ENCODE measurements at places on chromosomes 6 and 20.

DNA sequence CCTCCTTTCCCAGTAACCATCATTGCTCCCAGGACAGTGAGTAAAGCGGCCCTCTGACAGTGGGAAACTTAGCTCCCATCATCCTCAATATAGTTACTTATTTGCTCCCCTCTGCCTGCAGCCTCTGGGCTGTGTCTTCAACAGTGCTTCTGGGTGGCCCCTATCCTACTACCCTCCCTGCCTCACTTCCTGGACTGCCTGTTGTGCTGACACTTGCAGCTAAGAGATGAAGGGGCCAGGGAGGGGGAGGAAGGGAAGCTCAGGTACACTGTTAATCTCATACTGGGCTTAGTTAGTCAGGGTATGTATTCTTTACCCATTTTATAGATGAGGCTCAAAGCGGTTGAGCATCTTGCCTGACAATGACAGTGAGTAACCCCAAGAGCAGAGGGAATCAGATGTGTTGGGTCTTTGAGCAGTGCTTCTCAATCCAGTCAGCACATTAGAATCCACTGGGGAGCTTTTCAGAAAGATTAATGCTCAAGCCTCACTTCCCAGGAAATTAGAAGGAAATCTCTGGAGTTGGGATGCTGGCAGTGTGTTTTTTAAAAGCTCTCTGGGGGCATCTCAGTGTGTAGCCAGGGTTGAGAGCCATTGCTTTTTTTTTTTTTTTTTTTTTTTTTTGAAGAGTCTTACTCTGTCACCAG is 27.1 kb upstream of the KCNK5 start:
- no peak for DNase-seq

- no peak for DNase-seq
Observed at GRCh38 chr6:75480425-75480824, 13.2 kb downstream of the FILIP1 start.

- DNase-seq, result no peak
Observed at GRCh38 chr6:54260025-54260424, 48.2 kb upstream of the TINAG start.

DNA sequence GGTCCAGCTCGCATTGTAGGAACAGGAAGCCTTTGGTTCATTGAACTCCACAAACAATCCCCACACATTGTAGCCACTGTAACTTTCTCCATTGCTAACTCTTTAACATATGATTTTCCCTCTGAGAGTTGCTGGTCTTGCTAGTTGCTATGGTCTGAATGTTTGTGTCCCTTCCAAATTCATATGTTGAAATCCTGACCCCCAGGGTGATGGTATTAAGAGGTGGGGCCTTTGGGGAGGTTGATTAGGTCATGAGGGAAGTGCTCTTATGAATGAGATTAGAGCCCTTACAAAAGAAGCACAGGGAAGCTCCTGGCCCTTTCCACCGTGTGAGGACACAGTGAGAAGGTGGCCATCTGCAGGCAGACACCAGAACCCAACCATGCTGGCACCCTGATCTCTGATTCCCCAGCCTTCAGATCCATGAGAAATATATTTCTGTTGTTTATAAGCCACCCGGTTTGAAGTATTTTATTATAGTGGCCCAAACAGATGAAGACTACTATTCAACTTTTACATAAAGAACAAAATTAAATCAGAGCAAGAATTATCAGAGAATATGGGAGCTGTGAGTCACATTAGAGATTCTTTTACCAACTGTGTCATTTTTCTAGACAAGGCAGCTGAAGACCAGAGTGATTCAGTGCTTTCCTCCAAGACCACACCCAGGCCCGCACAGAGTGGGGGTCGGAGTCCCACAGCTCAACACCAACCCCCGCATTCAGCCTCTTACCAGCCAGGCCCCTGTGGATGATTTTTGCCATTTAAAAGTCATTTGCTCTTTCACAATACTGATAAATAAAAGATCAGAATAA is 143.0 kb downstream of the SAMD5 start:
- no peak for DNase-seq

DNA sequence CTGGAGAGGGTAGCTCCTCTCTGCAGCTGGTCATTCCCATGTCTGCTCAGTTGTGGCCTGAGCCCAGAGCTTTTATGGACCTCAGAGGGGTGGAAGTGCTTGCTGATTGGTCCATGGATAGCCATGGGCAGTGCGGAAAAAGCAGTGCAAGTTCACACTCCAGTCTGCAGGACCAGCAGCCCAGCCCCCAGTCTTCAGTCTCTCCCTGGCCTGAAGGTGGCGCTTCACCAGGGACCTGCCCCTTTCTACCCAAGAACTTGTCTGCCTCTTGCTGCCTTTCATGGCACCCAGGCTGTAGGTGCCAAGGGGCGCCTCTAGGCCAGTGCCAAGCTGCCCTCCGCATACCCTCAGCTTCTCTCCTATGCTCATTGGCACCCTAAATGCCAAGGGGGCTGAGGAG is 91.0 kb downstream of the TBXT start:
- no peak for DNase-seq

- no peak for DNase-seq
Observed at GRCh38 chr6:77292564-77293546, 170.4 kb downstream of the HTR1B start.

- no peak for DNase-seq
Observed at GRCh38 chr6:111556004-111556403, 49.7 kb downstream of the TRAF3IP2 start.

GRCh38 chr20:3174442-3175261 is 1.3 kb upstream of the LZTS3 start:
- no peak for DNase-seq

DNA sequence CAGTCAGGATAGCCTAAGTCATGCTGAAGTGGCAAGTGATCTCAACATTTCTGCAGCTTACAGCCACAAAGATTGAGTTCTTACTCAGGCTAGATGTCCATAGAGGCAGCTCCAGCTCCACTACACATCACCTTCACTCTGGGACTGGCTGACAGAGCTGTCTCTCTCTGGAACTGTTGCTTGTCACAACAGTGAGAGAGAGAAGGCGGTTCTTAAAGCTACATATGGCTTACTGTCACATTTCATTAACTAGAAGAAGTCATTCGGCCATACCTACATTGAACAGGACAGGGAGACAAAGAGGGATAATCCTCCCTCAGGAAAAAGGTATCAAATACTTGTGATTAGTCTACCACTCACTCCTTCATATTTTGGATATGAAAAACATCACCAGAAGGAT is 914.9 kb upstream of the FLRT3 start:
- no peak for DNase-seq

DNA sequence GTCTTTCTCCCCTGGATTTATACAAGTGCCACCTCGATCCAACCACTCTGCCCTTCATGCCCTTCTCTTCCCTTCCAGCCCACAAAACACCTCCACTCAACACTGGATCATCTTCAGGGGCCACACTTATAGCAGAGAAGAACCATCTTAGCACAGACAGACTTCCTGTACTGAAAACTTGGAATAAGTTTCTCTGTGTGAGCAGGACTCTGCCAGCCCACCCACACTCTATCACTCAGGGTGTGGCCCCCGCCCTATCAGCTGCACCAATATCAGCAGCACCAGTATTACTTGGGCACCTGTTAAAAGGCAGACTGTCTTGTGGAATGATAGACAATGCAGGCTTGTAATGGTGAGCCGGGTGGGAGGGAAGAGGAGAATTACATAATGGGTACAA is 86.7 kb downstream of the SCML4 start:
- DNase-seq, result no peak

GRCh38 chr6:28868873-28869272 is 54.9 kb downstream of the TRIM27 start:
- no peak for DNase-seq

DNA sequence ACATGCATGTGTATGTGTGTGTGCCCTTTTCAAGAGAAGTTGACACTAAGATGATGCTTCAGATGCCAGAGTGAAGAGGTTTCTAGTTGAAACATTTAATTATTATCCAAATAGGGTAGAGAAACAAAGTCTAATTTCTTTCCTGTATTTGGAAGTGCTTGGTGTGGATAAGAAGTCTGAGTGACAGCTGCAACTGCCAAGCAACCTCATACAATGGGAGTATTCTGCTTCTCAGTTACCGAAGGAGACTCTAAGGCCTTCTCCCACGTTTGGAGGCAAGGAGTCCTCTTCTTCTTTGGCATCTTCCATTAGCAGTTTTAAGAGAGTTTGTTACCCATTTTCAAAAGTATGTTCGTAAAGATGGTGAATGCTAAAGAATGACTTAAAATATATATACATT is 82.4 kb downstream of the HDGFL1 start:
- no peak for DNase-seq

- DNase-seq, result no peak
Observed at GRCh38 chr20:47143657-47144056, 212.8 kb downstream of the ZMYND8 start.

DNA sequence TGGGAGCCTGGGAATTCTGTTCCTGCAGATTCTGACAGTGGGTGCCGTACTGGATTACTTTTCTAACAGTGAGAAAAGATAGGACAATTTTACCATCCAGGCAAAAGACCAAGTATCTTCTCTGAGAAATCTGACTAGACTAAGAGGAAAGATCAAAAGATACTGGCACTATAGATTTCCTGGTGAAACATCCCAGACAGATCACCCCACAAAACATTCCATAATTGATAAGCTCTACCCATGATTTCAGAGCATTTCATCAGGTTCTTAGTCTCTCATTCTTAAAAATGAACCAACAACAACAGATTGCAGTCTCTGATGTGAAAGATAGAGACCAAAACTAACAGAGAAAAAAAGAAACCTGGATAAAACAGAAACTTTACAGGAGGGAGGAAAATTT is 13.6 kb upstream of the UBR2 start:
- DNase-seq, result no peak

GRCh38 chr20:56217829-56218228 is 30.7 kb upstream of the MC3R start:
- DNase-seq, result no peak

DNA sequence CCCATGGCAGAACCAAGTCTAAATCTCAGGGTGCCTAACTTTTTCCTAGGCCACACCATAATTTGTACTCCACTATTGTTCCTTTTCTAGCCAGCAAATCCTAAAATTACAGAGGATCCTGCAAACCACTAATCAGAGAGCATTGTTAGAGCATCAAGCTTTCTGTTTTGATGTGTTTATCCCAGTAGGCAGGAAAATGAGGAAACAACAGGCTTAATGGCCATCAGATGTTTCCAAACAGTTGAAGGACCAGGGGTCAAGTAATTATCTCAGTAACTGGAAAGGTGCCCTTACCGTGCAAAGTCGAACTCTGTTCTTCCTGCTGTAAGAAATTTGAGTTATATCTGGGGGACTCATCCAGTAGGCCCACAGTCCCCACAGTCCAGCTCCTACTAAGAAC is 58.7 kb downstream of the RALY start:
- DNase-seq, result no peak

DNA sequence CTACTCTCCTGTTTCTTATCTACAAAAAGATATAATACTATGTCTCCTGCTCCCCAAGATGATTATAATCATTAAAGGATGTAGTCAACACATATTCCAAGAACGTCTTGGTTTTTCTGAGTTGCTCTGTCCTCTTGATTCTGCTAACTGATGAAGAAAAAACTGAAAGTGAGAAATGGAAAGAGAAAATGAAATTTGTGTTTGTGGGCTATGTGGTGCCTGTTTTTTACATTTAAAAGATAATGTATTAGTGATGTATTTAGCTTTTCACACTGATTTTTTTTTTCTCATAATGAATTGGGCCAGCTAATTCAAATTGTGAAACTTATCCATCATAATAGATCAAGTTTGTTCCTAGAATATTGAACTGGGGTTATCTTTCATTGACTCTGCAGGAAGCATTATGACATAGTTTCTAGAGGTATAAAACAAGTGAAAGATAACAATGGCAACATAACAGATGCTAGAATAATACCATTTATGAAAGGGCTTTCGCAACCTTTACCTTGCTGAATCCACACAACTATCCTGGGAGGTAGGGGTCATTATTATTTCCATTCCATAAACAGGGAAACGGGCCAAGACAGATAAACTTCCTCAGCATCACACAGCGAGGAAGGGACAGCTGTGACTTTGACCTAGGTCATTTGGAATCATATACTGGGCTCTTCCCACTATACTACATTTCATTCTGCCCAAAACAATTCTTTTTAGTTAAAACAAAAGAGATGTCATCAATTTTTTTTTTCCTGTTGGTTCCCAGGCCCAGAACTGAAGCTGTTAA is 336.7 kb downstream of the GJA1 start:
- DNase-seq, result no peak

GRCh38 chr6:166671434-166672081 is 44.5 kb upstream of the RPS6KA2 start:
- no peak for DNase-seq

GRCh38 chr6:158567152-158567551 is 7.3 kb downstream of the TMEM181 start:
- DNase-seq, result no peak

DNA sequence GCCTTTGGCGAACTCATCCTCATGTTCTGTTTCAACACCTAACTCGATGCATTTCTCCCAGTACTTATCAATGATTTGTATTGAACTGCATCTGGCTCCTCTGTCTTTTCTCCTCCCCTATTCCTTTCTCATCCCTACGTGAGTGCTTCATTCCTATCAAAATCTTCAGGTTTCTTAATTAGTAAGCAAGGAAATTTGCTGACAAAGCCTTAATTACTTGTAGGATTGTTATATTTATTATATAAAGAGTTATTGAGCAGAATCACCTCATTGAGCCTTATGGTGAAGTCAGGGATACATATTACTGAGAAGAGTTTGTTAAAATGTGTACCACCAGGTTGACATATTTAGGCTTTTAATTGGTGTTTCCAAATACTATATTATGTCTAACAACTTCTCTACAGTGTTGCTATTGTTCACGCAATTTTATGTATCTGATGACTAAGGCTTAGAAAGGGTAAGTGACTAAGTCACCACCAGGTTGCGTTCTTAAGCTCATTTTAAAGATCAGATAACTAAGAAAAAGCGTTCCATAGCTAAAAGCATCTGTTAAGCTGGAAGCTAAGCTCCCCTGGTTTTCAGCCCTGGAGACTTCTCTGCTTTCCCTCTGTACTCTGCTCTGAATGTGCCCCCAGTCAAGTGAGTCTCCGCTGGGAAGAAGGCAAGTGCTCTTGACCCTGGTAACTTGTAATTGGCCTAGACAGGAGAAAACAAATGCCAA is 18.9 kb downstream of the SCGN start:
- no peak for DNase-seq

DNA sequence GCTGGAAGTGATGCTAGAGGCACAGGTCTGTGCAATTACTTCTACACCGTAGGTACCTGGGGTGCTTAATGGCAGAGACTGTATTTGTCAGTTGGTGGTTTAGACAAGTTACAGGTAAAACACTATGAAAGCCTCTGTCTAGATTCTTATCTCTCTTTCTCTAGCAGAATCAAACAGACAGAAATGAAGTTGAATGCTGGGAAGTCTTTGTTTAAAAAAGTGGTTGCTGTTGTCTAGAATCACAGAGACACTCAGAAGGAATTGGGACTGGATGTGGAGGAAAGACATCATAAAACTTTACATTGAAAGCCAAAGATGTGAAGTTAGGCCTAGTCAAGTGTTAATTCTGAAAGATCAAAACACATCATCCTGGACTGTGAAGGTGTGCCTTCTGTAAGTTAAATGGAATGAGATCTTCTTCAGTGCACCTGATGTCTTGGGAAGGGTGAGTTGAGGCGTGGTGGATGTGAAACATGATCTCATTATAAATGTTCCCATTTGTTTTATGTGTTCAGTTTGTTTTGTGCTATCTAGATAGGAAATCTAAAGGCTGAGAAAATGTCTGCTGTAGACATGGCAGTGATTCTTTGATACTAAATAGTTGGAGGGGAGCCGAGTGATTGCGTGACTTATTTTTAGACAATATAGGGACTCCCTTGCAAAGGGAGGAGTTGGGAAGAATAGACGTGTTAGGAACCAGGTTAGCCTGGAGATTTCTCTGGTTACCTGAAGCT is 290.2 kb downstream of the SOX4 start:
- DNase-seq, result no peak
